NCI-H1417 treated with DMSO at 0.1 percent for 48 hours (cell line): ENCODE measurements at places on chromosomes 12 and 14.

DNA sequence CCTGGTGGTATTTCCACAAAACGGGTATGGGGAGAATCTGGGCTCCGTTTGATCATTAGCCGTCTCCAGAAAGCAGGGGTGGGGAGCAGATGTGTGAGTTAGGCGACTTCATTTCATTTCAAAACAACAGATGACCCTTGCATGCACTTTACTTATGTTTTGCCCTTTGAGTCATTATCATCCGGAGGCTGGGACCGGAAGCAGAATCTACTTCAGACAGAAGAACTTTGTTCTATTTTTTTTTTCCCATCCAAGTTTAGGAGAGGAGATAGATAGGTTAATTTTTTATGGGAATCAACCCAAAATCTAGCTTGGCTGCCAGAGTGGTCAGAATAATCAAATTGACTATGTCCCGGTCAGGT lies 31.3 kb upstream of the CMAS start:
- no peak for DNase-seq

DNA sequence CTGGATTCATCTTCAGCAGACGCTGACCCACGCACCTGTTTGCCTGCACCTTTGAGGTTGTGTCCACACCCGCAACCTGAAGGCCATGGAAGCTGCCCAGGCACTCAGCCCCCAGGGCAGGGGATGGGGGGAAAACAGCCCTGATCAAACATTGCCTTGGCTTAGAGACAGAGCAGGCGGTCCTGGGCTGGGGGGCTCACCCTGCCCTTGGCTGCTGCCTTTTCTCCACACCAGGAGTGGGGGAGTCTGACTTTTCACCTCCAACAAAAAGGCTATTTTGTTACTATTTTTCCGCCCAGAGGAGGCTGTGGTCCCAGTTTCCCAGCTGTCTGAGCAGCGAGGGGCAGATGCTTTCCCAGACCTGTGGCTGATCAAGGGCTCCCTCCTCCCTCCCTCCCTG lies 24.2 kb downstream of the BCL11B start:
- DNase-seq, result no peak

GRCh38 chr12:112577473-112578329 lies 159.0 kb downstream of the PTPN11 start:
- DNase-seq, result peak; percentile 9

GRCh38 chr12:124217508-124218242 lies 77.2 kb upstream of the RFLNA start:
- peak; percentile 38 for DNase-seq

DNA sequence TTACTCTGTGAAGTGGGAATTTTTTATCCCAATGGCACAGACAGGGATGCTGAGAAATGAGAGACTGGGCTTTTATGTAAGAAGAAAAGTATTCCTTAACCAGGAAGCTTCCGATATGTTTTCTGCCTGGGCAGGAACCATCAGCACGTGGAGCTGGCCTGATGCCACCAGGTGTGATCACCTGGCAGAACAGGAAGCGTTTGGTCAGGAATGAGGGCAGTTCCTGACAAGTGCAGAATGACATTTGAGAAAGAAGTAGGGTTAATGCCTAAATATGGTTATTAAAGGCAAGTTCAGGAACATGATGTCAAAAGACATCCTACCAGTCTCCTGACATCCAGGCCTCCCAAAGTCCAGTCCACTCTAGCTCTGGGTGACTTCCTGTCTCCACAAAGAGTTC lies 210.3 kb downstream of the NUAK1 start:
- no peak for DNase-seq

- DNase-seq, result peak; percentile 76
These were observed 136.3 kb downstream of the AEBP2 start for GRCh38 chr12:19575337-19576243.

DNA sequence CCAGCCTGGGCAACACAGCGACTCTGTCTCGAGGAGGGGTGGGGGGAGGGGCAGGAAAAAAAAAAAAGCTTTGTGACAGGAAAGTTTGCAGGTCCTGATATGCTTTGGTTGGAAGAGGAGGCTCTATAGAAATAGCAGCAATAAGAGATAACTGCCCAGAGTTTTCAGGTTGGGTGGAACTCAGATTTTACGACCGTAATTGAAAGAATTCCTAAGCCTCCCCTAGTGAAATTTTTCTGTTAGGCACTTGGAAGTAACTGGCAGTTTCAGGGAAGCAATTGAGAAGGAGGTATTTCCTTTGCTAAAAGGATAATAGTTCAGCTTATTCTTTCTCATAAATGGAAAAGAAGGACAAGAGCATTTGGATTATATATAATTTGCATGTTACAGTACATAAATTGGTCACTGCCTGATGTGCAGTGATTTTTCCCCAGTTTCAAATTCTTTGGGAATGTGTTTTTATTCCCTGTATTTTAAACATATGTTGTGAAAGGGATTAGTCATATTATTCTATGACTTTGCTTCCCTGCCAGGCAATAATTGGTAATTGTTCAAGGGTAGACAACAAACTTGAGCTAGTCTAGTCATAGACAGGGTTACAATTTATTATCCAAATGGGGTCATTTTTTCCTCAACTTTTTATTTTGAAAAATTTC lies 452.8 kb downstream of the AEBP2 start:
- no peak for DNase-seq

DNA sequence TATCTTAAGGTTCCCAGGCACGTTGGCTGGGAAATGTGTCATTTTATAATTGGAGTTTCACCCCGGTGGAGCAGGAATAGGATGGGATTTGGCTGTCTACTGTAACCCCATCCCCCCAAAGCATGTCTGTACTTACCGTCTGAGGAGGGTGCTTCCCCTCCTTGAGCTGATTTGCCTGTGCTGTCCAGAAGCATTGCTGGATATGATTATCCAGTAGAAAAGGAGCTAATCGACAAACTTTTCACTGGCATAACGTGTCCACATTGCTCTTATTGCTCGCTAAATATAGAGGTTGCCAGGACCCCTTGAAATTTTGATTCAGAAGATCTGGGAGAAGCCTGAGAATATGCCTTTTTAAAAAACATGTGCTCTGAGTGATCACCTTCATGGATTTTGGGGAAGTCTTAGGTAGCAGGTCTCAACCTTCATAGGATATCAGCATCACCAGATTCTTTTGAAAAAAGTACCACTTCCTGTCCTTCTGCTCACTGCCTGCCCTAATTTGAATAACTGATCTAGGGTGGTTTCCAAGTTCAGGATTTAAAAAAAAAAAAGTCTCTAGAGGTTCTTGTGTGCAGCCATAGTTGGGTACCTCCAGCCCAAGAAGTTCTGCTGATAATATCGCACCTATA lies 80.4 kb upstream of the KCNA1 start:
- DNase-seq, result no peak

GRCh38 chr14:94646066-94646465 lies 33.9 kb downstream of the SERPINA3 start:
- DNase-seq, result no peak

GRCh38 chr14:37027188-37027824 lies 145.1 kb downstream of the SLC25A21 start:
- no peak for DNase-seq

GRCh38 chr12:109817627-109818231 lies 15.5 kb downstream of the TRPV4 start:
- DNase-seq, result no peak

DNA sequence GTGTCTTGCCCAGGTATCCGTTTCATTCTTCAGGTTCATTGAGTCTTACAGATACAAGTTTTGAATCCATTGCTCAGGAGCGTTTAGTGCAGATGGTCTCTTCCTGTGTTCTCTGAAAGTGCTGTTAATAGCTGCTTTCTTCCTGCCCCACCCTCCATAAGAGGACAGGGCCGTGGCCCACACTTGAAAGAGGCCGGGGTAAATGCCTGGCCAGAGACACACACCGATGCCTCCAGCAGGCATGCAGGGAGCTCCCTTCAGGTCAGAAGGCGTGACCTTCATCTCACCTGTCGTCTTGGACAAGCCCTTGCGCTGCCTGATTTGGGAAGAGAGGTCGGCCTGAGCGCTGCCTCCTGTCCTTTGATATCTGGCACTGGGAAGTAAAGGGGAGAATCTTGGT lies 11.6 kb downstream of the PRKAB1 start:
- no peak for DNase-seq

- DNase-seq, result no peak
These were observed 949 bp downstream of the PLBD2 start for GRCh38 chr12:113359133-113359938.

- DNase-seq, result no peak
These were observed 260.5 kb downstream of the NEDD1 start for GRCh38 chr12:97167598-97167997.

GRCh38 chr12:70255311-70255710 lies 12.1 kb downstream of the CNOT2 start:
- DNase-seq, result no peak
